ENCODE measurements at places on chromosomes 5 and 9. TPM values are rescaled to one million over a fixed set of nuclear protein-coding genes. Genes with fewer than 3 reads are reported as not detected.

- no peak for DNase-seq
- no peaks in the 10 kb centered on the region for H3K36me3 ChIP-seq
- no peak overlapping the region for H3K27ac ChIP-seq
- no peaks in the 10 kb centered on the region for H3K4me1 ChIP-seq
- H3K4me3 ChIP-seq, result no peak overlapping the region
These were observed 791.1 kb upstream of the CDH10 start for GRCh38 chr5:25435882-25436281.

DNA sequence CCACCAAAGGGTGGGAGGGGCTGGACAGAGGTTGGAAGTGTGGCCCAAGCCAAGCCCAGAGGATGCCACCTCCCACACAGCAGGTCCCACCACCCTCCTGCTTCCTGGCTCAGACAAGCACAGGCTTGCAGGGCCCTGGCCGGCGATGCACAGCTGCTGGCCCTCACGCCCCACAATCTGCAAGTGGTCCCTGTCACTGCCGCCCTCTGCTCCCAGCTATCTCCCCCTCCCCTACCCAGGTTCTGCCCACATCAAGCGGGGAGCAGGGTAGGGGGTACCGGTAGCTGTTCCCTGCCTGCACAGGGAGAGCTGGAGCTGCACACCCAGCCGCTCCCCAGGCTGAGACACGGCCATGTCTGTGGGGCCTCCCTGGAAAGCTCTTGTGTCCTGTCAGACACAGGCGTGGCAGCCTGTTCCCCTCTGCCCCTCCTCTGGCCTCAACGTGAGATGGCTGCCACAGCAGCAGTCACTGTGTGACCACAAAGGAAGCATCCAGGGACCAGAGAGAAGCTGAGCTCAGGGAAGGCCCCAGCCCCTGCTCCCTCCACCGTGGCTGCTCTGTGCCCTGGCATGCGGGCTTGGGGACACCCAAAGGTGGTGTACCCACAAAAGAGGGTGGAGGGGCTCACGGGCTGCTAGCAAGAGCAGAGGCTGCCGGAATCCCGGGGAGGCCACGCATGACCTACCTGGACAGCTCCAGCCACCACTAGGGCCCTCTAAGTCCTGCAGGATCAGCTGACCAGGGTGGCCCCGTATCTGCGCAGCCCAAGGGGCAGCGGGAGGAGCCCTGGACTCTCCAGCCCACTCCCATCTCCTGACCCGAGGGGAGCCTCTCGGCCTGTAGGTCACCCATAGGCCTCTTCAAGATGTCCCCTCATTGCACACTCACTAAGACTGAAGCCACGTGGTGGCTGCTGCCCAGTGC lies 10.9 kb upstream of the ZDHHC11 start:
- H3K4me3 ChIP-seq, result no peak overlapping the region
- H3K36me3 ChIP-seq, result peaks cover 42% of the 10 kb centered on the region
- DNase-seq, result no peak
- H3K27me3 ChIP-seq, result no peaks in the 10 kb centered on the region
- H3K4me1 ChIP-seq, result no peaks in the 10 kb centered on the region

DNA sequence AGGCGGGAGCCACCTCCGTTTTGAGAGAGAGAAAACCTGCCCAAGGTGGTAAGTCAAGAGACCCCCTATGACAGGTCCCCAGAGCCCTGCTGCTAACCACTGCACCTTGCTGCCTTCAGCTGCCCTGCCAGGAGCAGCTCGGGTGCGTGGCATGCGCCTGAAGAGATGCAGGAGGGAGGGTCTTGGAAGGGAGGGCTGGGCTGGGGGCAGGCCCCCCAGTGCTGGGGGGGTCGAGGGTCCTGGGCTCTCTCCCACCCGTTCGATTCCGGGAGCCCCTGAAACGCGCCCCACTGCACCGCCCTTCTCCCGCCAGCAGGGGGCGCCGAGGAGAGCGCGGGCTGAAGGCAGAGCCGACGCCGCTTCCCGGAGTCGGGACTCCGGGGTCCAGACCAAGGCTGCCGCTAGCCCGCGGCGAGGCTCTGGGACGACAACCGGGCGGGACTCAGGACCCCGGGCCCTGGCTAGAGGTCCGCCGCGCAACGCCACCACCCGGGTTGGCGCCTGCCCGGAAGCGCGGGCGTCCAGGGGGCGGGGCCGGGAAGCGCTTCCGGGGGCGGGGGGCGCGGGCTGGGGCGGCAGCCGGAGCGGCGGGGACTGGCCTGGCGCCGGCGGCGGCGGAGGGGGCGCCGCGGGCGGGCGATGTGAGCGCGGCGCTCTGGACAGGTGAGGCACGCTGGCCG lies at the start of gene ZBTB34:
Gene ZBTB34, plus strand, starts transcription at position 563 of the 680 bp plus-strand sequence. CDS start 18,761 bp downstream, outside the sequence.
- peaks cover 18% of the 10 kb centered on the region for H3K36me3 ChIP-seq
- peak within 1 kb of the TSS; percentile 87 for H3K4me3 ChIP-seq
- H3K4me1 ChIP-seq, result peaks cover 35% of the 10 kb centered on the region
- H3K27me3 ChIP-seq, result no peaks in the 10 kb centered on the region
- peak within 1 kb of the TSS; percentile 93 for H3K27ac ChIP-seq

GHR gene
- 5.2 TPM for total RNA-seq

DNA sequence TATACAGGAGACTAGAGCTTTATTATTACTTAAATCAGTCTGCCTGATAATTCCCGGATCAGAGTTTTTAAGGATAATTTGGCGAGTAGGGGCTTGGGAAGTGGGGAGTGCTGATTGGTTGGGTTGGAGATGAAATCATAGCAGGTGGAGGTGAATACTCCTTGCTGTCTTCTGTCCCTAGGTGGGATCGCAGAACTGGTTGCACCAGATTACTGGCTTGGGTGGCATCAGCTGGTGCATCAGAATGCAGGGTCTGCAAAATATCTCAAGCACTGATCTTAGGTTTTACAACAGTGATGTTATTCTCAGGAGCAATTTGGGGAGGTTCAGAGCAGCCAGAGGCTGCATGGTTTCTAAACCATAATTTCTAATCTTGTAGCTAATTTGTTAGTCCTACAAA lies 68.1 kb downstream of the KIF4B start:
- no peaks in the 10 kb centered on the region for H3K36me3 ChIP-seq
- no peaks in the 10 kb centered on the region for H3K27me3 ChIP-seq
- H3K4me3 ChIP-seq, result no peak overlapping the region
- H3K27ac ChIP-seq, result no peak overlapping the region
- H3K4me1 ChIP-seq, result no peaks in the 10 kb centered on the region
- DNase-seq, result no peak

DNA sequence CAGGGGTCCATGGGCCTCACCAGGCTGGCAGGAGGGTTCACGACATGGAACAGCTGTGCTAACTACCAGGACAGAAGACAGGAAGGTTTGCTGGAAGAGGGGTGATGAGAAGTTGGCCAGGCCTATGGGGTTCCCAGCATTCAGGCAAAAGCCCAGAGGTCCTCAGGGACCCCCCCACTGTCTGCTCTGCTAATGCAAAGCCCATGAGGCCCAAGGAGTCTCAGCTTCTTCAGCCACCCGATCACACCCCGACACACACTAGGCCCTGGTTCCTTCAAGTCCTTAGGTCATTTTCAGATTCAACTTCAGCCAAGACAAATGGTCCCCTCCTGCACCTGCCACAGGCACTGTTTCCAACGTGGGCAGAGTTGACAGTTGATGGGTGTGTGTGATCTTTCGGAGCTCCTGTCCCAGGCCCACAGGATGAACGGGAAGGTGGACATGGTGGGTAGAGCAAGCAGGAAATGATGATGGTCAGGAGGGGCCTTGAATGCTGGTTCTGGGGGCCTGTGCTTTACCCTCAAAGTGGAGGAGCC lies 20.4 kb downstream of the ADAMTS2 start:
- no peaks in the 10 kb centered on the region for H3K36me3 ChIP-seq
- no peak overlapping the region for H3K27ac ChIP-seq
- no peak overlapping the region for H3K4me3 ChIP-seq

IL17B gene
- total RNA-seq, result not detected

Measured in lower lobe of right lung (tissue), 2 donors.